ENCODE measurements at places on chromosomes 7 and 10. TPM values are rescaled to one million over a fixed set of nuclear protein-coding genes. Genes with fewer than 3 reads are reported as not detected.

The CRYGN gene
- 0.22 TPM for total RNA-seq

The SPDYE1 gene
- not detected for total RNA-seq

DNA sequence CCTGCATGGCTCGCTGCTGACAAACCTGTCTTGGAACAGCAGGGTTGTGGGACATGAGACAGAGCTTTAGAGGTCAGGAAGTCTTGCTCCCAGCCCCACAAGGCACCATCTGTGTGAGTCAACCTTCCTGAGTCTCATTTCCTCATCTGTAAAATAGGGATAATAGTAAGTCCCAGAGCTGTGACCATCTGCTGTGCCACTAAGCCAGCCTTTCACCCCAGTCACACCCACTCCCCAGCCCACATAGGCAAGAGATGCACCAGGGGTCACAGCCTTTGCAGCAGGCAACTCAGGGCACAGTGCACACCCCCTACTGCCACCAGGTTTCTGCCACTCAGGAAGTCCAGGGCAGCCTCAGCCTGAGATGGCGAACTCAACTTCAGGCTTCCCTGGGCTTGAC lies 29.4 kb upstream of the CDH23 start:
- no peak overlapping the region for H3K27ac ChIP-seq
- H3K36me3 ChIP-seq: peaks cover 2% of the 10 kb centered on the region
- DNase-seq: no peak
- no peak overlapping the region for H3K4me3 ChIP-seq

GRCh38 chr10:133334503-133335245 lies 2.0 kb downstream of the CALY start:
- no peak overlapping the region for H3K27ac ChIP-seq
- DNase-seq: no peak
- no peak overlapping the region for H3K4me3 ChIP-seq
- H3K36me3 ChIP-seq: no peaks in the 10 kb centered on the region

The EMX2 gene
- 82.8 TPM for total RNA-seq

GRCh38 chr10:1873661-1874315 lies 136.5 kb upstream of the ADARB2 start:
- no peaks in the 10 kb centered on the region for H3K4me1 ChIP-seq
- H3K27me3 ChIP-seq: no peaks in the 10 kb centered on the region
- no peak overlapping the region for H3K4me3 ChIP-seq
- H3K36me3 ChIP-seq: no peaks in the 10 kb centered on the region
- no peak for DNase-seq
- no peak overlapping the region for H3K27ac ChIP-seq

Measured in kidney (tissue), 22 donors.